ENCODE measurements at places on chromosomes 16 and 17.

GRCh38 chr16:87236516-87237115, 80.6 kb downstream of the C16orf95 start:
- DNase-seq, result no peak

- DNase-seq, result no peak
Observed at GRCh38 chr16:12891836-12892235, 9.6 kb upstream of the SHISA9 start.

DNA sequence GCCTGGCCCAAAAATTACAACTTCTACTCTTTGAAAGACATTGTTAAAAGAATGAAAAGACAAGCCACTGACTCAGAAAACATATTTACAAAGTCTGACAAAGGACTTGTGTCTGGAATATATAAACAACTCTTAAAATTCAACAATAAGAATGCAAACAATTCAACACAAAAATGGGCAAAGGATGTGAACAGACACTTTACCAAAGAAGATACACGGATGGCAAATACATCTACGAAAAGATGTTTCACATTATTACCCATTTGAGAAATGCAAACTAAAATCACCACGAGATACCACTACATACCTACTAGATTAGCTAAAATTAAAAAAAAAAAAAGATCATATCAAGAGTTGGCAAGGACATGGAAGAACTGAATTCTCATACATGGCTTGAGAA, 80.8 kb upstream of the METRNL start:
- no peak for DNase-seq

DNA sequence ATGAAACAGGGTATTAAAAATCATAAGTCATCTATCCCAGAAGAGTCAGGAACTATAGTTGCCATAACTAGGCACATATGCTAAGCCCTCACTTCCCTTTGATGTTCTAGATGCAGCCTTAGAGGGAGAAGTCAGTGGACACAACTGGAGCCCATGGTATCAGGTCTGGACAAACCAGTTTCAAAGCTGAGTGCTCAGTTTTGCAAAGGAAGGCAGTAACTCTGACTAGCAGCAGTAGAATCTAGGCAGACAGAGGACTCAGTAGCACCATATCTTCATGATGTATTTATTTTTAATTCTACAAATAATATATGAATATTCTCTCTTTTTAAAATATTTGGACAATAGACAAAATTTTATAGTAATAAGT, 11.7 kb upstream of the FAM20A start:
- DNase-seq, result no peak

DNA sequence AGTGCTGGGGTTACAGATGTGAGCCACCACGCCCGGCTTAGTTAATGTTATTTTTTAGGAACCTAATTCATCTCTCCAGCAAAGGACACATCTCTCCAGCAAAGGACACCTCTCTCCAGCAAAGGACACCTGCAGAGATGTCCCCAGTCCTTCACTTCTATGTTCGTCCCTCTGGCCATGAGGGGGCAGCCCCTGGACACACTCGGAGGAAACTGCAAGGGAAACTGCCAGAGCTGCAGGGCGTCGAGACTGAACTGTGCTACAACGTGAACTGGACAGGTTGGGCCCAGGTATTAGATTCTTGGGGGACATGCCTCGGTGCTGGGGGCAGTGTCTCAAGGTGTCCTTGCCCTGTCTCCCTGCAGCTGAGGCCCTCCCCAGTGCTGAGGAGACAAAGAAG, 4.7 kb downstream of the PFAS start:
- no peak for DNase-seq

DNA sequence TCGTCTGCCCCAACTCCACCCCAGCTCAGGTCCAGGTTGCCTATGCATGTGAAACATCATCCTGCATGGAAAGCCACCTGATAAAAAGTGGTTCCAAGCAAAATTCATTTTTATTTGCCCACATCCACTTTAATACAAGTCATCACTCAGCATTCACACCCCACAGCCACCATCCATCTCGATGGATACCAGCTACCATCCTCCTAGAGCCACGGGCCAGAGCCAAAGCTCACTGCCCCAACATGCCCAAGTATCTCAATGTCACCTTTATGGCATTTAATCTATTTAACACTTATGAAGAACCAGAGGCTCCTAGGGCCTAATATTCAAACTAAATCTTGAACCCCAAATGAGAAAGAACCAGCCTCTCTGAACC, 70.5 kb downstream of the COPRS start:
- DNase-seq, result no peak

GRCh38 chr16:83437036-83437435, 370.7 kb upstream of the HSBP1 start:
- DNase-seq, result no peak

DNA sequence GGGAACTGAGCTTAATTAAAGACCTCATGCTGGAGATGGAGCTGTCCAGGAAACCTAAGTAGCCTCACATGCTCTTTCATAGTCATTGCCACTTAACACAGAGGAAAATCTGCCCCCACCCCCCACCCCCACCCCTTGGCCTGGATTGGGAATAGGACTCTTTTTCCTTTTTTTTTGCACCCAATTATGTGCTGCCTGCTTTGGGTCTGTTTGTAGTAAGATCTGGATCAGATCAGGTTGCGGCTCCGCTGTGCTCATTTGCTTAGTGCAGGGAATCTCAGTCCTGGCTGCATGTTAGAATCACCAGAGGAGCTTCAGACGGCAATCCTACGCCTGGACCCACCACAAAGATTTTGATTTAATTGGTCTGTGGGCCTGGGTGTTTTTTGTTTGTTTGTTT, 219.0 kb downstream of the UTP18 start:
- DNase-seq, result no peak

DNA sequence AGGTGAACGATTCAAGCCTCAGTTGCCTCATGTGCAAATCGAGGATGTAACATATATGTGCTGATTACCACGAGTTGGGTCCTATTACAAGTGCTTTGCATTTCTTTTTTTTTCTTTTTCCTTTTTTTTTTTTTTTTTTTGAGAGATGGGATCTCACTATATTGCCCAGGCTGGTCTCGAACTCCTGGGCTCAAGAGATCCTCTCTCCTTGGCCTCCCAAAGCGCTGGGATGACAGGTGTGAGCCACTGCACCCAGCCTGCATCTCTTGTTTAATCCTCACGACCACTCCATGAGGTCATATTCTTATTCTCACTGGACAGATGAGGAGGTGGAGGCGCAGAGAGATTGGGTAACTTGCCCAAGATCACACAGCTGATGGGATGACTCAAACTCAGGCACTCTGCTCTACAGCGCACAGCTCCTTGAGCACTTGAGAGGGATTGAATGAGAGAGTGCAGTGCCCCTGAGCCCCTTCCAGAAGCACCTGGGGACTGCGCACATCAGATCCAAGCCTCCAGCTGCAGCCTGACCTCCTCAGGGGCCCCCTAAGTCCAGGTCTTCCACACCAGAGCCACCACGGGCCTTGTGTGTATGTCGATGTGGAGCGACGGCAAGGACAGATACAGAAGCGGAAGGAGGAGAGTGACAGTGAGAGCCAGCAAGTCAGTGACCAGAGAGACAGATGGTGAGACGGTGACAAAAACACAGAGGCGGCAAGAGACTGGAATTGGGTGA, 4.9 kb downstream of the STX1B start:
- no peak for DNase-seq

DNA sequence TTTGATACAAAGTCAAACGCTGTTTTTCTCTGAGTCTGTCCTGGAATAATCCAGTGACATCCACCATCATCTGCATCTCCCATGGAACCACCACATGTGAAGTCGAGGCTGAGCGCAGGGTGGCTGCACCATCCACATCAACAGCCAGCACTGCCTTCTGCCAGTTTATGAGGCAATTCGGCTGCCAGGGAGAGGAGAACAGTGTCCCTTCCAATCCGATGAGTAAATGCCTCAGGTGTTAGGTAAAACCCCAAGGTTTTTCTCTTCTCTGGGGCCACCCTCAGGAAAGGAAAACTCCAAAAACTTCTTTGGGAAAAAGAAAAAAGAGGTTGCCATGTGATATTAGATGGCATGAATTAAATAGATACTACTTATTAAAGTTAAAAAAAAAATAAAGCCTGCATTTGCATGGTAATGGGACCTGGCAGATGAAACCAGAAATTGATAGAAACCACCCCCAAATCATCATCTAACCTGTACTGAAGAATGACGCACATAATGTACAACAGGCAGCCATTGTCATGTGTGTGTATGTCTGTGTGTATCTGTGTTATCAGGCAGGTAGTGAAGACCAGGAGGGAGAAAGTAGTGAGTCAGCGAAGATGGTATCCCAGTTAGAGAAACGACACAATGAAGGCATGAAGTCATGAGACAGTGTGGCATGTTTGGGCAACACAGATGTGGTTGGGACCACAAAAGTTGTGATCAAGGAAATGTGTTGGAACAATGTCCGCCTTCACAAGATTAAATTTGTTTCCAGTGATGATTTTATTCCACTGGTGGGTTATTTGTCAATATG, 478.7 kb downstream of the CDH13 start:
- DNase-seq, result no peak

DNA sequence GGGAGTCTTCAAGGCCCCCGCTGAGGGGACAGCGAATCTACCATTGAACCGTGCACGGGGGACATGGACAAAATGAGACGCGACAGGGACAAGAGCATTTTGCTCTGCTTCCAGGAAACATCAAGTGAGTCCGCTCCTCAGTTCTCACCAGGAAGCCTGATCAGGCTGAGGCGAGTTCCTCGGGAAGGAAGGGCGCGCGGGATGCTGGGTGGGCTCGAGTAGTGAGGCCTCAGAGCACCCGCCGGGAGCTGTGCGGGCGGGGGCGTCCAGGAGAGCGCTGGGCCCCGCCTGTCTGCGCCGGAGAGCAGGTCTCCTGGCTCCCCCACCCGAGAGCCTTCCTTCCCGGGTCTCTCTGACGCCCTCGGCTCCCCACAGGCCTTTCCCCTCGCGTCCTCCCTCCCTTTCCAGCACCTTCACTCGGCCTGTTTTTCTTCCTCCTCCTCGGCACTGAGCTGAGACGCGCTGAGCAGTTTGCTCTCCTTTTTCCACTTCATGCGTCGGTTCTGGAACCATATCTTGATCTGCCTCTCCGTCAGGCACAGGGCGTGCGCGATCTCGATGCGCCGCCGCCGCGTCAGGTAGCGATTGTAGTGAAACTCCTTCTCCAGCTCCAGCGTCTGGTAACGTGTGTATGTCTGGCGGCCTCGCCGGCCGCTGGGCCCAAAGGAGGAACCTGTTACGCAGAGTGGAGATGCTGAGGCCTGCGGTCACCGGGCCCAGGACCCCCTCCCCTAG, 2.6 kb upstream of the HOXB5 start:
- no peak for DNase-seq

GRCh38 chr16:68833251-68833650, 10.1 kb upstream of the TANGO6 start:
- DNase-seq, result no peak

- no peak for DNase-seq
Observed at GRCh38 chr16:70725912-70726828, 40.3 kb upstream of the MTSS2 start.

GRCh38 chr17:4142107-4142900, 526 bp downstream of the ZZEF1 start:
- peak; percentile 37 for DNase-seq

- DNase-seq, result no peak
Observed at GRCh38 chr17:6070913-6071511, 833 bp downstream of the WSCD1 start.

GRCh38 chr16:57401943-57402640, 2.5 kb upstream of the CCL17 start:
- no peak for DNase-seq

DNA sequence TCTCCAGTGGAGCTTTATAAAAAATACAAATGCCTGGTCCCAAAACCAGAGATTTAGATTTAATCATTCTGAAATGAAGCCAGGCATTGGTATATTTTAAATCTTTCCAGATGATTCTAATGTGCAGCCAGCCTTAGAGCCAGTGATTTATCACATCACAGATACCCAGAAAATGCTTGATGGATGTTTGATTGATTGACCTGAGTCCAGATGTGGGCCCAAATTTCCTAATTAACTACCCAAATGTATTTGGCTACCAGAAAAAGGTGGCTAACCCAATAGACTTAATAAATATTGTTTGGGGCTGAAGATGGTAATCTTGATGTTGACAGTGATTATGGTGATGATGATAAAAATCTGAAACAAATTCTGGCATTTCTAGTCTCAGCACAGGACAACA, 93.1 kb downstream of the ABCC12 start:
- DNase-seq, result no peak

DNA sequence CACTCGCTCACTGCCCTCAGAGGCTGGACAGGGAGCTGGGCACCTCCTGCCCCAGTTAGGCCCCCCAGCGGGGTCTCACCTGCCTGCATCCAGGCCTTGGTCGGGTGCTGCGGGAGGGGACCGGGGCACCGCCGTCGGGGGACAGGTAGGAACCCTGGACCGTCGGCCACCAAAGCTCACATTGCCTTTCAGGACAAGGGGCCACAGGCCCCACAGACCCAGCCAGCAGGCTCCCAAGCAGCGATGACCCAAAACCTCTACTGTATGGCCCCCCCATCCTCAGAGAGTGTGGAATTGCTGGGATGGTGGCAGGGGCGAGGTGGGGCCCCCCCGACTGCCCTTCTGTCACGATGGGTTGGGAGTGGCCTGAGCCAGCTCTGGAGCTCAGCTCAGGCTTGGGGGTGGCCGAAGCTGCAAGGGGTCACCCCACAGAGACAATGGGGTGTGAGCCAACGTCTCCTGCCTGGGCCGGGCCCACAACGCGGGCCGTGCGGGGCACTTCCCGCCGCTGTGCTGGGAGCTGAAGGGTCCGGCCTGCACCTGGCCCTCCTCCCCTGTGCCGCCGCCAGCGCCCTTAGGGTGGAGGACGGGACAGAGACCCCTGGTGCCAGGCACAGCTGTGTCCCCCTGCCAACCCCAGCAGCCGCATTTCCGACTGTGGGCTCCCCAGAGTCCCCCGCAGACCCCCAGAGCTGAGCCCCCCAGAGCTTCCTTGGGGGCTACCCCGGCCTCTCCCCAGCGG, 498 bp downstream of the IGFALS start:
- DNase-seq, result no peak

GRCh38 chr17:39774047-39774446, 36.3 kb downstream of the GRB7 start:
- DNase-seq, result no peak

- DNase-seq, result peak; percentile 26
Observed at GRCh38 chr17:58402679-58403078, 14.7 kb downstream of the RNF43 start.

GRCh38 chr17:80953471-80954315, 37.9 kb upstream of the CHMP6 start:
- peak; percentile 6 for DNase-seq

GRCh38 chr16:8474587-8474986, 115.7 kb downstream of the TMEM114 start:
- DNase-seq, result no peak
